GM12878 (cell line): ENCODE measurements at places on chromosomes 3 and 15. TPM values are rescaled to one million over a fixed set of nuclear protein-coding genes. Genes with fewer than 3 reads are reported as not detected.
A peak's percentile ranks its signal among the peaks of the same experiment; 100 is the strongest.

Gene PROS1
- total RNA-seq: 0.08 and 0.10 TPM in 2 replicates

DNA sequence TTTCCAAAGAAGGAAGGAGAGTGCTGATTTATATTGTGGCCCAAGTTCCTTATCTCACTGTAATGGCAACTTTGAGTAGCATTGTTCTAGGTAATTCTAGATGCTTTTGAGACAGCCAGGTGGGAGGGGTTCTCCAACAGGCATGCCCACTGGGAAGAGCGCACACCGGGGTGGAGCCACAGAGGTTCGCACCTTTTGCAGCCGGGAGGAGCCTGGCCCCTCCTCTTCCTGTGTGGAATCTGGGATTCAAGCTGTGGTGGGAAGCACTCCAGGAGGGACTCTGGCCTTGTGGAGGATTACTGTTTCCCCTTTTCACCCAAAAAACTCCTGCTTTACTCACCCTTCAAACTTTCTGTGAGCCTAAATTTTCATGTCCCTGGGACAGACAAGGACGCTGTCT is 53.1 kb downstream of the CFAP20DC start:
- no peak overlapping the region for H3K27ac ChIP-seq
- H3K27me3 ChIP-seq: no peaks in the 10 kb centered on the region
- H3K4me1 ChIP-seq: no peaks in the 10 kb centered on the region

GRCh38 chr3:173762501-173762900 is 365.0 kb downstream of the NLGN1 start:
- H3K27ac ChIP-seq: no peak overlapping the region
- H3K4me1 ChIP-seq: no peaks in the 10 kb centered on the region
- H3K27me3 ChIP-seq: no peaks in the 10 kb centered on the region; the same call in 1 of the 2 replicates
- no peaks in the 10 kb centered on the region for H3K36me3 ChIP-seq

Gene NR1I2
- total RNA-seq: 0.90 and 0.96 TPM in 2 replicates

- H3K4me1 ChIP-seq: peaks cover 17% of the 10 kb centered on the region
- no peak for DNase-seq
- no peaks in the 10 kb centered on the region for H3K27me3 ChIP-seq
- peak overlapping the region; percentile 90 for H3K27ac ChIP-seq
- peak overlapping the region; percentile 15; the same call in 1 of the 2 replicates for H3K4me3 ChIP-seq
Measured at GRCh38 chr3:143668385-143668784, 179.9 kb downstream of the SLC9A9 start.

GRCh38 chr15:66961901-66962300 is 103.5 kb upstream of the SMAD3 start:
- H3K4me3 ChIP-seq: no peak overlapping the region
- H3K4me1 ChIP-seq: no peaks in the 10 kb centered on the region
- no peaks in the 10 kb centered on the region for H3K27me3 ChIP-seq

DNA sequence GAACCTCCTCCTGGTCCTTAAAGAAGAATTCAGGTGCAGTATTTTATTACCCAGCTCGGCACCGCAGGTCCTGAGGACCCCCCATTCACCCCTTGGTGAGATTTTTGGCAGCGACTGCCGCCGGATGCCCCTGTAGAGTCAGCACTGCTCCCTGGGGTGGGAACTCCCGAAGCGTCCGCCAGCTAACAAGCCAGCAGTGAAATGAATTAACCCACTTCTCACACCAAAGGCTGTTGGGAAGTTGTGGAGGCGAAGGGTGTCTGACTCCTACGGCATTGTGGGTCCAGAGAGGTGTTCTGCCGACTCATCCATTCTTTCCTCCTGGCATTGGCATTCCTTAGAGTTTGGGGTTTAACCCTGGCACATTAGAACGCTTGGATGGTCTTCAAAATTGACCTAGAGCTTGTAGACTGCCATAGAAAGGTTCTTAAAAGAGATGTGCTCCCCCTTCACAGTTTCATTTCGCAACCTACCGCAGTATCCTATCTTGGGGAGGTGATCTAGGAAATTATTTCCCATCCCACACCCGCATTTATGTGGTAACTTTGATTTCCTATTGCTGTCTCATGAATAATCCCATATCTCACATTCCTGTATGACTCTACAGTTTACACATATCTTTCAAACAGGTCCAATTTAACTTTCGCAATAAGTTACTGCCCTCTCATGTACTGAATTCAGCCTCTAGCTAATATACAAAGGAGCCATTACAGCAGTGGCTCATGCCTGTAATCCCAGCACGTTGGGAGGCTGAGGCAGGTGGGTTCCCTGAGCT is 879 bp upstream of the EIF5A2 start:
- no peaks in the 10 kb centered on the region for H3K36me3 ChIP-seq
- H3K4me3 ChIP-seq: no peak overlapping the region
- H3K4me1 ChIP-seq: no peaks in the 10 kb centered on the region; the same call in 1 of the 2 replicates

GRCh38 chr15:70247281-70247680 is 149.6 kb upstream of the TLE3 start:
- H3K27me3 ChIP-seq: no peaks in the 10 kb centered on the region
- DNase-seq: no peak
- H3K4me1 ChIP-seq: peaks cover 26% of the 10 kb centered on the region
- H3K27ac ChIP-seq: no peak overlapping the region
- H3K36me3 ChIP-seq: no peaks in the 10 kb centered on the region
- H3K4me3 ChIP-seq: no peak overlapping the region

Gene FES
- 17.7 and 23.9 TPM in 2 replicates for total RNA-seq

- H3K4me3 ChIP-seq: no peak overlapping the region
- no peak overlapping the region for H3K27ac ChIP-seq
- DNase-seq: no peak
Measured at GRCh38 chr3:190709351-190709773, 153.1 kb downstream of the GMNC start.

GRCh38 chr15:78374436-78375393 is 34.6 kb downstream of the CRABP1 start:
- no peak overlapping the region for H3K27ac ChIP-seq
- H3K4me3 ChIP-seq: no peak overlapping the region
- H3K4me1 ChIP-seq: no peaks in the 10 kb centered on the region

Gene AMOTL2
- 0.32 and 0.33 TPM in 2 replicates for total RNA-seq

GRCh38 chr3:193971966-193972365 is 164.0 kb upstream of the HES1 start:
- H3K4me3 ChIP-seq: no peak overlapping the region
- no peak for DNase-seq
- no peaks in the 10 kb centered on the region for H3K36me3 ChIP-seq
- H3K4me1 ChIP-seq: peaks cover 14% of the 10 kb centered on the region
- peaks cover 1% of the 10 kb centered on the region; the same call in 1 of the 2 replicates for H3K27me3 ChIP-seq

Gene SLC22A13
- 0.13 TPM in 1 of 2 replicates, not detected in the other for total RNA-seq

DNA sequence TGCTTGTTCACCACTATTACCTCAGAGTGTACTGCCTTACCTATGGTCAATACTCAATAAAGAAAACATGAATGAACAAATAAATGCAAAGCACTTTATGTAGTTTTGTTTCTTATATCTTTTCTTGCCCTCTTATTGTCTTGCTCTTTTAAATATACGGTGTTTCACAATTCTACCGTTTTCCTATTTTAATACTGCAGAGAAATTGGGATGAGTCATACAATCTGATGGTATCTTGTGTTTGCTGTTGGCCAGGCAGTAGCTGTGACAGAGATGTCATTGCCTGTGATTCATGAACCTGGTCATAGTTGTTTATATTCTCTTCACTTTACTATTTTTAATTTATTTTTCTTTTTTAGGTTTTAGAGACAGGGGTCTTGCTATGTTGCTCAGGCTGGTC is 48.3 kb downstream of the SERP1 start:
- no peaks in the 10 kb centered on the region for H3K36me3 ChIP-seq
- no peaks in the 10 kb centered on the region for H3K4me1 ChIP-seq
- H3K27ac ChIP-seq: no peak overlapping the region
- no peak for DNase-seq
- no peak overlapping the region for H3K4me3 ChIP-seq

Gene RARRES1
- total RNA-seq: 0.16 TPM in 1 of 2 replicates, not detected in the other

DNA sequence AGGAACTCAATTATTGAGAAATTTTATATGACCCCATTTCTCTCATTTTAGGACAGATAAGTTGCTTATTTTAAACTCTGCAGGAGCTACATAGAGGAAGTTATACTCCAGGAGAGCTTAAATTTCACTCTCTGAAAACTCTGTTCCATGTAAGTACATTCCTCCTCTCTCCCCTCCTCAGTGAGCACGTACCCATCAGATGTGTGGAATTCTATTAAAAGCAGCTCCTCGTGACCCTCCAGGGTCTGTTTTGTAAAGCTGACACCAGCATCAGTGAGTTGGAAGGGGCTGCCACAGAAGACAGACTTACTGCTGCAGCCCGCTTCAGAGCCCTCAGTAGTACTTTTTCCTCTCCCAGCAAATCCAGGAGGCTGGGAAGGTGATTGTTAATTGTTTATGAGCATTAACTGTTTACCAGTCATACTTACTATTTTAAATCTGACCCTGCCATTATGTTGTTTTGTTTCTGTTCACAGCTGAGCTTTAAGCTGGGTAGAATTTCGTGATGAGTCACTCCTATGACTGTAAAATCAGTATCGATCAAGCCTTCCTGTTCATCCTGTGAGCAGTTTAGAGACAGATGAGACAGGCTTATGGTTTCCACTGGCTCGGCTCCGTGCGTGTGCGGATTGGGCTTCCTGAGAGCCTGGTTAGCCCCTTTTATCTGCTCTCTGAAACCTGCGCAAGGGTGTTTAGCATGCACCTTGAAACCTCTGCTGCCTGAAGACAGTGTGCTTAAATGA is 20.4 kb downstream of the IGF1R start:
- no peak overlapping the region for H3K4me3 ChIP-seq
- H3K36me3 ChIP-seq: no peaks in the 10 kb centered on the region
- no peak overlapping the region for H3K27ac ChIP-seq
- H3K4me1 ChIP-seq: peaks cover 6% of the 10 kb centered on the region; the same call in 1 of the 2 replicates
- DNase-seq: peak; percentile 38

- H3K36me3 ChIP-seq: no peaks in the 10 kb centered on the region
- no peak overlapping the region for H3K27ac ChIP-seq
- peaks cover 27% of the 10 kb centered on the region for H3K4me1 ChIP-seq
- no peak overlapping the region for H3K4me3 ChIP-seq
- no peaks in the 10 kb centered on the region for H3K27me3 ChIP-seq
Measured at GRCh38 chr3:71974786-71975185, 189.8 kb upstream of the PROK2 start.

Gene ALG1L2
- not detected in 2 replicates for total RNA-seq

DNA sequence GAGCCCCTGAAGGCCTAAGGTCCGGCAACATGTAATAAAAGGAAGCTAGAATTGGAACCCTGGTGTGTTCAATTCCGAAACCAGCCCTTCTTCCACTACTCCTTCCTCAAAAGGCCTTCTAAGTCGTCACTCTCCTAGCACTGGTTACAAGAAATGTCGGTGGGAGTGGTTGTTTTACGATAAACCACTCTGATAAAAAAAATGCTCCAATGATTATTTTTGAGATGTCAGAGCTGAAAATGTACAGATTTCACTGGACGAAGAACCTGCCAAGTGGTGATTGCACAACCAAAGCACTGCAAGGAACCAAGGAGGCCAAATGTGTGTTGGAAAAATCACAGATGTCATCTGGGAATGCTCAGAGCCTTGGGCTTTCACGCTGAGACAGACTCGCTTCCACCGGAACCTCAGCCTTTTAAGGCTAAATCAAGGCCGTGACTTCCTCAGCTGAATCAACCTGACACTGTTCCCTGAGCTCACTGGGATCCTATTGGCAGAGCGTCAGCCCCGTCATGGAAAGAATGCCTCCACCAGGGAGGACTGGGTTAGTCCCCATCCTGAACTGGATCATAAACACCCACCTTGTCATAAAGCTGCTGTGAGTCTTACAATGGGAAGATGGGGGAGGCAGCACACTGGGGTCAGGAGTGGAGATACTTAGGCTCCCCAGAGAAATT is 108.1 kb upstream of the THBS1 start:
- H3K27me3 ChIP-seq: no peaks in the 10 kb centered on the region
- H3K36me3 ChIP-seq: no peaks in the 10 kb centered on the region
- no peaks in the 10 kb centered on the region for H3K4me1 ChIP-seq
- no peak for DNase-seq

DNA sequence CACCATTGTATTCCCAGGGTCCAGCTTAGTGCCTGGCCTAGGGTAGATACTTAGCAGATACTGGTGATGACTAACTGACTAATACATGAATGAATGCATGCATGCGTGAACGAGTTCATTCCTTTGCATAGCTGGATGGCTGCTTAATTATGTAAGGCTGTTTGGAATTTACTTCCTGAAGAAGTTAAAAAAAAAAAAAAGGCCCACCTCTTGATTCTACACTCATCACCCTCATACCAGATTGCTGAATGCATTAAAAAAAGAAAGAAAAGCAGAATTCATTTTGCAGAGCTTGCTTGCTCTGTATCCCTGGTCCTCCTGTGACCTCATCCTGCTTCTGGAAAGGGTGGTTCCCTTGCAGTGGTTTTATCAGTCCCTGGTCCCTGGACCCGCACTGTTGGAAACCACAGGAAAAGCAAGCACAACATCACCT is 277.6 kb upstream of the CFAP20DC start:
- H3K36me3 ChIP-seq: no peaks in the 10 kb centered on the region
- no peak overlapping the region for H3K4me3 ChIP-seq
- no peak overlapping the region for H3K27ac ChIP-seq
- no peaks in the 10 kb centered on the region for H3K27me3 ChIP-seq

GRCh38 chr3:133547432-133548041 is 25.9 kb upstream of the CDV3 start:
- no peaks in the 10 kb centered on the region for H3K36me3 ChIP-seq
- H3K4me1 ChIP-seq: peaks cover 4% of the 10 kb centered on the region; the same call in 1 of the 2 replicates
- H3K27ac ChIP-seq: no peak overlapping the region

- no peak for DNase-seq
- no peaks in the 10 kb centered on the region; the same call in 1 of the 2 replicates for H3K27me3 ChIP-seq
- H3K36me3 ChIP-seq: no peaks in the 10 kb centered on the region
- H3K4me1 ChIP-seq: no peaks in the 10 kb centered on the region
- H3K27ac ChIP-seq: no peak overlapping the region
Measured at GRCh38 chr3:10722911-10723310, 93.1 kb upstream of the SLC6A11 start.

Gene CTXND1
- total RNA-seq: not detected in 2 replicates

DNA sequence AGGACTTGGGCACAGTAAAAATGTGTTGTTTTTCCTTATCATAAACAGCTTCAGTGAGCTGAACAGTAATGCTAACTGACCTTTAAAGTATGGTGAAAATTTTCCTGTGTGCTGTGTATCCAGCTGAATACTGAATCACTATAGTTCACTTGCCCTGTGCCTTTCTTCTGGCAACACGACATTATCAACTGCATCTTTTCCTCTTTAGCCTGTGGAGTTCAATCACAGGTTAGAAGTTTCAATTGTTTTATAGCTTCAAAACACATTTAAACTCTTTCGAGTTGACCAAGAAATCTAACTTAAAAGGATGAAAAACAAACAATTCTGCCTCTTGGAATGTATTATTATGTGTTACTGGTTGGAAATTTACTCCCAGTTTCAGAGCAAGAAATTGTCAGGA is 1120.7 kb upstream of the ALCAM start:
- H3K4me3 ChIP-seq: no peak overlapping the region
- H3K4me1 ChIP-seq: no peaks in the 10 kb centered on the region
- H3K36me3 ChIP-seq: no peaks in the 10 kb centered on the region
- H3K27ac ChIP-seq: no peak overlapping the region

- peak overlapping the region; percentile 65; the same call in 1 of the 2 replicates for H3K4me3 ChIP-seq
- H3K36me3 ChIP-seq: no peaks in the 10 kb centered on the region
- peaks cover 9% of the 10 kb centered on the region for H3K4me1 ChIP-seq
- DNase-seq: no peak
- peaks cover 4% of the 10 kb centered on the region for H3K27me3 ChIP-seq
Measured at GRCh38 chr15:89751748-89752147, 699 bp upstream of the MESP1 start.

Gene GRK7
- not detected in 2 replicates for total RNA-seq

Gene SAXO2
- 1.5 and 2.3 TPM in 2 replicates for total RNA-seq

Gene WNT5A
- 1.1 and 1.7 TPM in 2 replicates for total RNA-seq

Gene ANKRD63
- not detected in 2 replicates for total RNA-seq
